ENCODE measurements at places on chromosomes 5 and 9. TPM values are rescaled to one million over a fixed set of nuclear protein-coding genes. Genes with fewer than 3 reads are reported as not detected.

FCN2 gene
- total RNA-seq, result 0.52 TPM

CYLC2 gene
- not detected for total RNA-seq

TAF1L gene
- not detected for total RNA-seq

GBGT1 gene
- total RNA-seq, result 3.0 TPM

PCDHA13 gene
- total RNA-seq, result under 0.01 TPM

SHLD3 gene
- total RNA-seq, result 5.1 TPM

GKAP1 gene
- 14.3 TPM for total RNA-seq

Data from thymus (tissue), 14 donors.